Hematopoietic multipotent progenitor cell (in vitro differentiated cells): ENCODE measurements at places on chromosomes 3 and 15. TPM values are rescaled to one million over a fixed set of nuclear protein-coding genes. Genes with fewer than 3 reads are reported as not detected.

DNA sequence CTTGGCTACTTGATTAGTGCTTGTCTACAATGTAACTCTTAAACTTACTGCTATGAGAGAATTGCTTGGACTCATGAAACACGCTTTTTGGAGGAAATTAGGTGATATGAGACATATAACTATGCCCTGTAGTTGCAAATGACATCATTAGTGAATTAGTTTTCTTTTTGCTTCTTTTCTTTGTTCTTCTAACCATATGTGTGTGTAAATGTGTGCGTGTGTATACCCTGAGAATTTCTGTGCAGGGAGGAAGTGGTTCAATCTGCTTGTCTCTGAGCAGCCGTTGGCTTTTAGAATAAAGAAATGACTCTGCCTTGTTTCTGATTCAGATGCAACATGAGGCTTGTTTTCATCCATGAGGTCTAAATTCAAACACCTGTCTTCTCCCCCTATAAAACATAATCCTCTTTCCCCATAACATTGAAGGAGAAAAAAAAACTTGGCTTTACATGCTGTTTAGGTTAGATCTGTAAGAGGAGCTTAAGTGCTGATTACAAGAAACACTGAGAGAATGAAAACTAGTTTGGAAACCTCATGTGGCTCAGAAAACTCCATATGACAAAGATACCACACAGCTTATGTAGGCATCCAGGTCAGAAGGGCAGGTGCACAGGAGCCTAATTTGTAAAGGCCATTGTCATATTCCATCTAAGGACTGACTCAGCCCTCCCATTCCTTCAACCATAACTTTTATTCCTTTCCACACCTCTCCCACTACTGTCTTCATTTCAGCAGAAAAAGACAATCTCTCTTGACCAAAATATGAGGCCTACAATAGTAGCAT is 30.5 kb upstream of the BLM start:
- DNase-seq, result peak; percentile 93

- no peak for DNase-seq
Measured at GRCh38 chr3:49164983-49165720, 979 bp downstream of the CCDC71 start.

DNA sequence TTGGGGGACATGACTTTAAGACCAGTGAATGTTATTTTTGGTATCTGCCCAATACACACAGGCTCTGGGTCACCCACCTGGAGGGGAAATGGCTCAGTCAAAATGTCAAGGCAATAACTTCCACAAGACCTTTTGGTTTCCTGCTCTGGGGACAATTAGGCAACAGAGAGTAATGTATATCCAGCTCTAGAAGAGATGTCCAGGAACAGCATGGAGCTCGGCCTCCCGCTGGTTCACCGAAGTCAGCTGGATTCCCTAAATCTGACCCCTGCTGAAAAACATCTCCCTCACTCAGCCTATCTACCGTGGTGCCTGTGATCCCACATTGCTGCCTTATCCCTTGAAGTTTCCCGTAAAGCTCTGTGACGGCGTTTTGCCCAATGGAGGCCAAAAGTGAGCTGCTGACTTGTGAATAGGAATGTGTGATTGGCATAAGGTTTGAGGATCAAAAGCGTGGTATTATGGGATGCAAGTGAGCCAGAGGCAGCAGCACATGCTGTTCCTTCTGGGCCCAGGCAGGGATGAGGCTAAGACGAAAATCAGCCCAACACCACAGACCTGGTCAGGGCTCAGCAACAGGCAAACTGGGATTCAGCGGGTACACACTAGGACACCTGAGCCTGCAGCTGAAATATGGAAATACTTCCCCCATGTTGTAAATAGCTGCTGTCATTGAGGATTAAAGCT is 47.2 kb upstream of the SLC6A11 start:
- DNase-seq, result no peak

DNA sequence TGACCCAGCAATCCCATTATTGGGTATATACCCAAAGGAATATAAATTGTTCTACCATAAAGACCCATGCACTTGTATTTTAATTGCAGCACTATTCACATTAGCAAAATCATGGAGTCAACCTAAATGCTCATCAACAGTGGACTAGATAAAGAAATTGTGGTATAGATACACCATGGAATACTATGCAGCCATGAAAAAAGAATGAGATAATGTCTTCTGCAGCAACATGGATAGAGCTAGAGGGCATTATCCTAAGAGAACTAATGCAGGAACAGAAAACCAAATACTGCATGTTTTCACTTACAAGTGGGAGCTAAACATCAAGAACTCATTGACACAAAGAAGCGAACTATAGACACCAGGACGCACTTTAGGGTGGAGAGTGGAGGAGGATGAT is 466.7 kb downstream of the MECOM start:
- DNase-seq, result no peak

DNA sequence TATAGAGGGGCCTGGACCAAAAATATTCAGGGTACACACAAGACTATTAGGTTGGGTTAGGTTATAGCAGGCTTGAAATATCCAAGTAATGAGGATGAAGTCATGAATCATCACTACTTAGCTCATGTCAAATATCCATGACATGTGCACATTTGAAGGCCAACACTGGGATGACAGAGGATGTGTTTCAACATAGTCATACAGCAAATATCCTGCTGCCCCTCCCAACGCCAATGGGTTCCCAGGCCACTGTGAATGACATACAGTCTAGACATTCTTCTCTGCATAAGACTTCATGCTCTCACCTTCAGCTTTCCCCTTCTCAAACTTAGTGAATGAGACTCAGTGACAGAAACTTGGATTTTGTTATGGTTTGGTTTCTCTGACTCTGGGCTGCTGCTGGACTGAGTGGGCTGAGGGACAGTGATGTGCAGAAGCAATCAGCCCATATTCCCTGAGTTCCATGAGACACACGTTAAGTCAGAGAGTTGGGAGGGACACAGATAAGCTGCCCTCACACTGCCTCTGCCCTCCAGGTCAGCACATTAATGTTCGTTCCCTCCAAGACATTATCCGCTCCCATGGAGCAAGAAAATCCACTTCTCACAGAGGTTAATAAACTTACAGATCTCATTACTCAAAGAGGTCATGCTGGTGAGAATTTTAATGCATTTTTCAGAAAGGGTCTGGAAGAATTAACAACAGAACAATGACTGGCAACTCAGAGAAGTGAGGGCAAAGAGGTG is 15.4 kb downstream of the HOMER2 start:
- DNase-seq, result no peak

DNA sequence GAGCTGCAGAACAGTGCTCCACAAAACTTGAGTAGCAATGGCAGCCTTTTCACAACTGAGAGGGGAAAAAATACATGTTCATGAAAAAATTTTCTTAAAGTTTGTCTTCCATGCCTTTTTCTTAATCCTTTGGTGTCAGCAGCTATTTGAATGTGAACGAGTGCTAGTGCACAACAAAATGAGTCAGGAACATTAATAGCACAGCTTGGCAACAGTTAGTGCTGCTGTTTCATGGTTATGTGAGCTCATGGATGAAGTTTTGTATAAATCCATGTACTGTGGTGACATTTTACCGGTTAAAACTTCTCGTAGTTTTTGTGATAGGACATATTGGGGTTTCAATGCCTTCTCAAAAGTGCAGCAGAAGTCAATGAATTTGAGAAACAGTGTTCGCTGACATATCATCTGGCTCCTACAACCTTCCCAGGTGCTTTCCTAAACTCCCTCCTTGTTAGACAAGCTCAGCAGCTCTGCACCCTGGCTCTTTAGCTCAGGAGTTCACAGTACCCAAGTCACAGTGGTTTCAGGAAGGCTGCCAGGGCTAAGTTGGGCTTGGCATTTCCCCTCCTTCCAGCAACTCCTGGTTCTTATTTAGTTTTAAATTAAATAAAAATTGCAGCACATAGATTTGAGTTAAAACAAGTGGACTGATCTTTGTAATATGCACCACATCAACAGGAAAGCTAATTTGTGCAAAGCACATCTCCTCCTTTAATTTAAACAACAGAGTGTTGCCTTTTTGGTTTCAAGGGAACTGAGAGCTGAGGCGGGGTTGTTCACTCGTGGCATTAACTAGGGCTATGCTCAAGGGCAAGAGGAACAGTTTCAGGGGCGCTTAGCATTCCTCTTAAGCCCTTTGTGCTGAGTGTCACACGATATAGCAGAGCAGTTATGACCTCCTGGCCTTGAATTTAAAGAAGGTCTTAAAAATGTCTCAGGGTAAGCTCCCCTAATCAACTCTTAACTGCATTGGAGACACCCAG is 362.8 kb downstream of the CHST2 start:
- DNase-seq, result no peak

- DNase-seq, result no peak
Measured at GRCh38 chr3:169923831-169924230, 12.5 kb downstream of the SAMD7 start.

DNA sequence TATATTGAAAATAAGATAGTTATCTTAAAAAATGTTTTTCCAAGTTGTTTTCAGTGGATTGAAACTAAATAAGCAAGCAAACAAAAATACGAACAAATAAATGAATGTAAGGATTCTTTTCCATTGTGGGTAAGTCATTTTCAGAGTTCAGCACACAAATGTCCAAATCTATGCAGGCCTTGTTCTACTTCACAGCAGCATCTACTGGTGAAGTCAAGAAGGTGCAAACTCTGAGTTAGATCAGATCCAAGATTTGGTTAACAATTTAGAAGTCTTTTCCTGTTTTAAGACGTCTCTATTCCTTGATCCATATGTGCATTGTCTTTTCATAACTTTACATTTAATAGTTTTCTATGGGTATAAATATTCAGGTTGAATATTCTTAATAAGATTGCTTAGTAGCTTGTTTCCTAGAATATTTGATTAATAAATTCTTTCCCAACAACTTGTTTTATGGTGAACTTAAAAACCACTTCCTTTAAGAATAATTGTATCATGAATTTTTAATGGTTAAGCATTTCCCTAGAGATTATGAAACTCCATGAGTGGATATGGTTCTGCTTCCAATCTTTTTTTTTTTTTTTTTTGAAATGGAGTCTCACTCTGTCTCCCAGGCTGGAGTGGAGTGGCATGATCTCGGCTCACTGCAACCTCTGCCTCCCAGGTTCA is 10.5 kb downstream of the PTX3 start:
- DNase-seq, result peak; percentile 48

DNA sequence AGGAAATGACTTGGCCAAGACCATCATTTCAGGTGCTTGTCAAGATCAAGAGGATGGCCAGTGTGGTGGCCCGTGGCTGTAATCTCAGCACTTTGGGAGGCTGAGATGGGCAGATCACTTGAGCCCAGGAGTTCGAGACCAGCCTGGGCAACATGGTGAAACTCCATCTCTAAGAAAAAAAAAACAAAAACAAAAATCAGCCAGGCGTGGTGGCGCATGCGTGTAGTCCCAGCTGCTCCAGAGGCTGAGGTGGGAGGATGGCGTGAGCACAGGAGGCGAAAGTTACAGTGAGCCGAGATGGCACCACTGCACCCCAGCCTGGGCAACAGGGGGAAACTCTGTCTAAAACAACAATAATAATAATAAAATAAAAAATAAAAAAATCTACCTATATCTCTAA is 15.0 kb downstream of the CRABP1 start:
- no peak for DNase-seq

DNA sequence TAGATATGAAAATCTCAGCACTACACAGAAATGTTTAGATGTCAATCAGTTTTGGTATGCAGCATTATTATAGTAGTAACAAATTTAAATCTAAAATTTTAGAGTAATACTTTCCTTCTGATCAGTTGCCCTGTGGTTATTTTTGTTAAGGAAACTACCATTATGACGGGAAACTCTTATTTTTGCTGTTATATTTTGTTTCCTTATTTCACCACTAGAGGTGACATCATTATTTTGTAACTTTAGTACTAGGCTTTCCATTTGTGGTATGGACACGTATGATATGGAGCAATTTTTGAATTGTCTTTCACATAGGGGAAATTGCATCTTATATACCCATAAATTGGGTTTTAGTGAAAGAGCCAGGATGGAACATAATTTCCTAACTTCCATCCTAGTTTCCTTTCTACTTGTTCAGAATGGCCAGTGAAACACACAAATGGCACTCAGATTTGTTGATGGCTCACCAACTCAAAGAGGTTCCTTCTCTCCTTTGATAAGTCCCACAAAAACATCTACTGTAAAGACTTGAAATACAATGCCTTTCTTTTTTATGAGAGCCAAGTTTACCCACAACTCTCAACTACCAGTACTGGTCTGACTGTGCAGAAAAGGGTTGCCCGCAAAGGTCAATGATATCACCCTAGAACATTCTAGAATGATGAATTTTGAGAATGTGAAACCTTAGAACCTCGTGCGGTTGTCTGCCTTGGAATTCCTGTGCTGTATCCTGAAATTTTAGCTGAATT is 19.4 kb upstream of the PPP4R2 start:
- peak; percentile 27 for DNase-seq

GRCh38 chr3:19446687-19447086 is 298.4 kb downstream of the KCNH8 start:
- DNase-seq, result no peak

GRCh38 chr15:23548071-23548470 is 17.4 kb upstream of the MKRN3 start:
- no peak for DNase-seq

- no peak for DNase-seq
Measured at GRCh38 chr15:74976159-74976558, 19.2 kb upstream of the SCAMP5 start.

DNA sequence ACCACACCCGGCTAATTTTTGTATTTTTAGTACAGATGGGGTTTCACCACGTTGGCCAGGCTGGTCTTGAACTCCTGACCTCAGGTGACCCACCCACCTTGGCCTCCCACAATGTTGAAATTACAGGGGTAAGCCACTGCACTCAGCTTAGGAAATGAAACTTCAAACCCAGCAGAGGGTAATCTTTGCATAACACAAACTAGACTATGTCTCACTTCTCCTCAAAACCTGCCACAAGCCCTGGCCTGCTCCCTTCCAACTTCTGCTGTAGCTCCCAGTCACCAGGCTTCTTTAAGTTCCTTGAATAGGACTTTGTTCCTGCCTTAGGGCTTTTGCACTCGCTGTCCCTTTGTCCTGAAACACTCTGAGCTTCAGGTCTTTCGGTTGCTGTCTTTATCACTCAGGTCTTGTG is 39.2 kb upstream of the SEMA4B start:
- DNase-seq, result no peak

DNA sequence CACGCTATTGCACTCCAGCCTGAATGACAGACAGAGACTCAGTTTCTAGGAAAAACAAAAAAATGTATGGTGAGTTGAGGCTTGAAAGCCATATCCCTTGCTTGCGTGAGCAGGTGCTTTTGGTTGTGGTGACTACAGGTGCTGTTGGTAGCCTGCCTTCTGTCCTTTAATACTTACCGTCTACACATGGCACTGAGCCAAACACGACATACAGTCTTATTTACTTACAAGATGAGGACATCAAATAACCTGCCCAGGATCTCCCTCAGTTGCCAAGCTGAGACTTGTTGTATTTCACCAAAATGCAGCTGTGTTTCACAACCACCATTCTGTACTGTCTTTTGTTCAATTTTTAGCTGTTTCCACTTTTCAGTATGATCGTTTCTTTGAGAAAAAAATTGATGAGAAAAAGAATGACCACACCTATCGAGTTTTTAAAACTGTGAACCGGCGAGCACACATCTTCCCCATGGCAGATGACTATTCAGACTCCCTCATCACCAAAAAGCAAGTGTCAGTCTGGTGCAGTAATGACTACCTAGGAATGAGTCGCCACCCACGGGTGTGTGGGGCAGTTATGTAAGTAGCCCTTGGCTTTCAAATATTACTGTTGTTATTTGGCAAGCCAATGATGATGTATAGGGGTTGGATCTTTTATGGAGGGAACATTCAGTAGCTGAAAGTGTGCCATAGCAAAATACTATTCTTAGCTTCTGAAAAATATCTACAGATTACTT is 6.5 kb downstream of the ALAS1 start:
- no peak for DNase-seq

Gene DAZL
- total RNA-seq, result not detected

Gene STRIT1
- not detected for total RNA-seq

Gene PLSCR1
- 45.0 TPM for total RNA-seq

Gene ZMYND10
- 3.8 TPM for total RNA-seq

Gene PAQR9
- not detected for total RNA-seq

Gene NECTIN3
- under 0.01 TPM for total RNA-seq

Gene SPINK8
- not detected for total RNA-seq
